ENCODE measurements at places on chromosomes 12 and 14.

GRCh38 chr12:24748326-24748725 lies 200.6 kb downstream of the BCAT1 start:
- no peak for DNase-seq

DNA sequence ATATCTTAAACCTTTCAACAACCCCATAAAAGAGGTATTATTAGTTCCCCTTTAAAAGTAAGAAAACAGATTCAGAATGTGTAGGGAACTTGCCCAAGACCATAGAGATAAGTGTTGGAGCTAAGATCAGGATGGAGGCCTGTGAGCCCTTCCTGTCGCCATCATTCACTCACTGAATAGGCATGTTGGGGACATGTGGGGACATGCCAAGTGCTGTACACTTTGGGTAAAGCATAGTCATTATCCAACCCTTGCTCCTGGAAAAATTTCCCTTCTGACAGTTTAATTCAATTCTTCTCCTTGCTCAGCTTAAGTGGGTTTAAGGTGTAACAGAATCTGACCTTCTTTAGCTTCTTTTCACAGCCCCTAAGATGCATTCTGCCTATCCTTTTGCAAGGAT lies 28.0 kb upstream of the C12orf42 start:
- DNase-seq, result no peak

DNA sequence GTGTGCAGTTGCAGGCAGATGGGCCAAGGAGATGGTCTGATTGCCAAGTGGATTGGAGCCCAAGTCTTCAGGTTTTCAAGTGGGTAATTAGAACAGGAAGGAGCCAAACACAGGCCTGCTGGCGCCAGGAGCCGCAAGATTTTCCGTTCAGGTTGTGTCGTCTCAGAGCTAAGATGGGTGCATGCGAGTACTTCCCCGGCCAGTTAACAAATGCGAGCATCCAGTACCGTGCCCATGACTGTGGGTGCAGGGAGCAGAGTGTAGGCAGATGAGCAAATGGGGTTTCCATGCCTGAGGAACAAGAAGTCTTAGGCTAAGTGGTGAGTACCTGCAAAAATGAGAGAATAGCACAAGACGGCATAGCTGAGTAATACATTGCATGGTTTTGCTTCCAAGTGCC lies 90.5 kb downstream of the CHST11 start:
- no peak for DNase-seq

GRCh38 chr12:47941475-47941780 lies 22.0 kb upstream of the TMEM106C start:
- DNase-seq, result no peak

- no peak for DNase-seq
Measured at GRCh38 chr14:31045501-31046080, 19.4 kb upstream of the STRN3 start.

- no peak for DNase-seq
Measured at GRCh38 chr14:100403105-100403504, 80.0 kb downstream of the SLC25A47 start.

Measured in right kidney (tissue), 9 donors.